Brain pericyte (primary cell): ENCODE measurements at places on chromosomes 6 and 20.

DNA sequence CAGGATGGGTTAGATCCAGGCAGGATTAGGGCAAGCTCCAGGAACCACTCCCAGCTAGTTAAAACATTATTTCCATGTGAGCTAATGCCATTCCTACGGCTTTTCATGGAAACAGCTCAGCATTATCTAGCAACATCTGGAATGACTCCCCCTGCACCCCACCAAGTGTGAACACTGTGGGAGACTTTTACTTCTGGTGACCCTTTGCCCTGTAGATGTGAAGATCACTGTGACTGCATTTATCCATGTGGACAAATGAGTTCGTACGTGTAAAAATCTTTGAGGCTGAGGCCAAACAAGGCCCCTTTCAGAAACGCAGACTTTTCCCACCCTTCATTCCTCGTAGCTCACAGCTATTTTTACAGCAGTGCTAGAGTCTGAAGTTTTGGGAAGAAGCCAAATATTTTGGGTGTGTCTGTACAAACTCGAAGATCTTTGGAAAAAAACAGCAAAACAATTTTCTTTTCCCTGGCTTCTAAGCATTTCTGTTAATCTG, 221.8 kb upstream of the SOX4 start:
- DNase-seq, result peak; percentile 13

DNA sequence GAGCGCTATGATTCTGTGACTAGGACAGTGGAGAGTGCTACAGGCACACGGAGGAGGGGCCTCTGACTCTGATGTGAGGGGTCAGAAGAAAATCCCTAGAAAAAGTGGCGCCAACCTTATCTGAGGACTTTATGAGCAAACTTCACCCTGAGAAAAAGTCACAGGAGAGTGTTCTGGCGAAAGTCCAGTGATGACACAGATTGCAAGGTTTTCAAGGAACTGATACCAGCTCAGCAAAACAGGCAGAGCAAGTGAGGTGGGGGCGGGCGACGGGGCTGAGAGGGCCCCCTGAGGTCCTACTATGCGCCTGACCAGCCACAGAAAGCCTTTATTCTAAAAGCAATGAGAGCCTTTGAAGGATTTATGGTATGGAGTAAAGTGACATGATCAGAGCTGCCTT, 73.3 kb downstream of the SLC22A23 start:
- DNase-seq, result no peak

DNA sequence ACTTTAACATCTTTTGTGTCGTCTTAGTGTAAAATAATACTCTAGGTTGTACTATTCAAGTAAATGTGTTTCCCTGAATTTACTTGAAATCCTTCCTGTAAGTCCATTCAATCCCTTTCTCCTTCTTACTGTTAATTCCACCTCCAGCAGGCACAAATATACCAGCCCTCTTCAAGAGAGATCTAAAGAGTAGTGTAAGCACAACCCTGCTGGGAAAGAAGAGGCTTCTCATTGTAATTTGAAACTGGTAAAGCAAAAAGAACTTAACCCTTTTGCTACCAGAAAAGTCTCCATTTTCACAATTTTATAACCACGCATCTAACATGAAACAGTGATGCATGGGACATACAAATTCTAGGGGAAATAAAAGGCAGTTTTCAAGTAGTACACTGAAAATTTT, at the start of gene BMP5:
TSS of gene BMP5 (minus strand) at position 191 of the 400 bp plus-strand sequence. CDS start 725 bp downstream, outside the sequence.
- DNase-seq, result no peak

GRCh38 chr20:58991715-58992114, 10.7 kb downstream of the NELFCD start:
- DNase-seq, result no peak

DNA sequence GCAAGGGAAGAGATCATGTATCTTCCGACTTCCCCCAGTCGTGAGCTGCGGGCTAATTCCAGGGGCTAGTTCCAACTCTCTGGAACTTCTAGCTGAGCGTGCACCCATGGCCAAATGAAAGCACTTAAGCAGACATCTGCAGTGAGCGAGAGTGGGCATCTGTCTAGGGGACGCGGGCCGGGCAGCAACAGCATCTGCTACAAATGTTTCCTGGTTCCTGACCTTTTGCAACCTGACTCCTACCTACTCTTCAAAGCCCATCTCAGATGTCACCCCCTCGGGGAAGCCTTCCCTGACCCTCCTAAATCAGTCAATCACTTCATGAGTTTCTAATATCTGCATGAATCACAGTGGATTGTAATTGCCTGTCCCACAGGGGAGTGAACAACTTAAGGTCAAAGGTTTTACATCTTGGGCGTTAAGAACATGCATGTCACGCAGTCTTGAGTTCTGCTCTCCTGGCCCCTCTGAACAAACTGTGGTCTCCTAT, 141.9 kb downstream of the CEBPB start:
- no peak for DNase-seq

DNA sequence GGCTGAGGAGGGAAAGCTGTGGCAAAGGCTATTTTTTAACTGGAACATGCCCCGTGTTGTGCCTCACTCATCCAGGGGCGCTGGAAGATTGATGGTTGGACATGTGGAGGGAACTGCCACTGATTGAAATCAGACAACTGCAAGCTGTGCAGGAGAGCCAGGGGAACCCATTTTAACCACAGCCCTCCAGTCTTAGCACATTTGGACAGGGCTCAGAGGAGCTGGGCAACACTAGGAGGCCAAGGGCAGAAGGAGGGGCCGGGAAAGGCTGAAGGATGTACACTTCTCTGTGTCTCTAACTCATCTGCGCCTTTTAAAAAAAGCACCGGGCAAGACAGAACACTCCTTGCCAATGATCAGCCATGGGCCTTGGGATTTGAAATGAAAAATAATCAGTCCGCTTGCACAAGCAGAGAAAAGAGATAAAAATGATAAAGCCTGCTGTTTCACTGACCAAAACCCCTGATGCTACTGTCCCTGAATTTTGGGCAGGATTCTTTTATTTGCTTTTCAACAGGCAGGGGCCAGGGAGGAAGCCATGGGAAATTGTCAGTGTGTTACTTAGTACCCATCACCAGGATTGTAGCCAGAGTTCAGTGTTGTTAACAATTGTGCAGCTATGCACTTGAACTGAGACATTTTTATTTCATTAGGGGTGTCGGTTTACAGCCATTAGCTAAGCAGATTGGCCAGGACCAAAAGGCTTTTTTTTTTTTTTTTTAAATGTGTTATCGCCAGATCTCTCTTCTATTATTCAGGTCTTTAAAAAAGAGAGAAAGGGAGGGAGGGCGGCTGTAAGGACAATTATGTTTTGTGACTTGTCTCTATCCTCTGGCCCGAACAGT, 109.3 kb upstream of the EYA4 start:
- DNase-seq, result no peak
